Aorta (tissue), 5 donors: ENCODE measurements at places on chromosomes 7 and 10. TPM values are rescaled to one million over a fixed set of nuclear protein-coding genes. Genes with fewer than 3 reads are reported as not detected.

DNA sequence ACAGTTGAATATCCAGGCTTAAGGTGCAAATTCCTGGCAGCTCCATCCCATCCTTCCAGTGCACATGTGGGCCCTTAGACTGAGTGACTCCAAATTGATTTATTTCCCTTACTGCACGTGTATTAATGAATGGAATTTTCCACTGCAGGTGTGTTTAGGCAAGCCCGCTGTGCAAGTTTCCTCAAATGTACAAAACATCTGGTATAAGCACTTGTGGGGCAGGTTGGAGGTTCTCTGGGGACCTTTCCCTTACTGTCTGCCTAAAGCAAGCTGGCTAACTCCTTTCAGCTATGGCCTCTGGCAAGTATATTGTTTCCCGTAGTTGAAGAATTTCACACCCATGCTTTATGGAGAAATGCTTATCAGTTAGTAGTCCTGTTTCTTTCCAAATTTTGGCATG lies 25.3 kb upstream of the GIMAP6 start:
- no peak for DNase-seq

- DNase-seq: no peak
Observed at GRCh38 chr7:47188653-47189315, 393.1 kb downstream of the TNS3 start.

DNA sequence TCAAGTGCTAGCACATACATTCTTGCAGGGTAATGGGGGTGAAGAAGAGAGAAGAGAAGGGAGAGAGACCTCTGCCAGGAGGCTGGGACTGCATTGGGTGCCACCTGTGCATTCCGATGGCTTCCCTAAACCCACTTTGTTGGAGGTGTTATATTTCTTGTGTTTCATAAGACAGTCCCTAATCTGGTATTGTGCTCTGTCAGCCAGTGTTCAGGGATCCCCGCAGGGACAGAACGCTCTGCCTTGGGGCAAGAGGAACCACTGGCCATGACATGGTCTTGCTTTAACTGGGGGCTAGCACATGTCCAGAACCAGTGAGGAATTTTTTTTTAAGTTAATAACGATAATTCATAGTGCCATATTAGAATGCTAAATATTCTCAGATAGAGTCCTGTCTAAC lies 365.2 kb upstream of the GALNT17 start:
- DNase-seq: no peak

CPA2 gene
- total RNA-seq: 1.0 TPM

DNA sequence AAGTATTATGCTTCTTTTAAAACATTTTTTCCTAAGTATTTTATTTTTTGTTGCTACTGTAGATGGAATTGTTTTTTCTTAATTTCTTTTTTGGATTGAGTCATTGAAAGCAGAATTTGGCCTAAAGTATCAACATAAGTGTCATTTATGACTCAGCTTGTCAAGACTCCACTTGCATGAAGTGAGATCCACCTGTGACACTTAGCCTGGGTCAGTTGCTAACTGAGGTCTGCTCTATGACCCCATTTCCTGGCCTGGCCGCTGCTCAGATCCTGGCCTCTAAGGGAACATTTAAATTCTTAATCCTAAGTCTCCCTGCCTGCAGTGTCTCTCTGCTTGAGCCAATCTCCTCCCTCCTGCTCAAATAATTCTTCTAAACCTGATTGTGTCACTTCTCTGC lies 35.5 kb downstream of the TMEM270 start:
- DNase-seq: peak; percentile 74
